ENCODE measurements at places on chromosomes 1 and 21. TPM values are rescaled to one million over a fixed set of nuclear protein-coding genes. Genes with fewer than 3 reads are reported as not detected.

- no peak for DNase-seq
- no peak overlapping the region for H3K4me3 ChIP-seq
- H3K27ac ChIP-seq = no peak overlapping the region
- no peaks in the 10 kb centered on the region for H3K4me1 ChIP-seq
- no peaks in the 10 kb centered on the region for H3K36me3 ChIP-seq
- H3K27me3 ChIP-seq = no peaks in the 10 kb centered on the region
Observed at GRCh38 chr1:2637442-2638145, 4.8 kb upstream of the MMEL1 start.

GRCh38 chr1:221667504-221667903, 74.4 kb downstream of the DUSP10 start:
- H3K4me3 ChIP-seq = no peak overlapping the region
- H3K27me3 ChIP-seq = no peaks in the 10 kb centered on the region
- no peak overlapping the region for H3K27ac ChIP-seq
- no peaks in the 10 kb centered on the region for H3K4me1 ChIP-seq

- peaks cover 42% of the 10 kb centered on the region for H3K4me1 ChIP-seq
- H3K27me3 ChIP-seq = no peaks in the 10 kb centered on the region
- H3K36me3 ChIP-seq = no peaks in the 10 kb centered on the region
- no peak for DNase-seq
- peak overlapping the region; percentile 6 for H3K4me3 ChIP-seq
Observed at GRCh38 chr21:34128124-34128523, 54.7 kb downstream of the MRPS6 start.

GRCh38 chr1:217453816-217454215, 177.1 kb downstream of the GPATCH2 start:
- H3K27ac ChIP-seq = no peak overlapping the region
- no peaks in the 10 kb centered on the region for H3K27me3 ChIP-seq

CDC7 gene
- 1.4 TPM for polyA plus RNA-seq

KCNC4 gene
- 12.9 TPM for polyA plus RNA-seq
